AG10803 (cell line): ENCODE measurements at places on chromosomes 5 and 9.

DNA sequence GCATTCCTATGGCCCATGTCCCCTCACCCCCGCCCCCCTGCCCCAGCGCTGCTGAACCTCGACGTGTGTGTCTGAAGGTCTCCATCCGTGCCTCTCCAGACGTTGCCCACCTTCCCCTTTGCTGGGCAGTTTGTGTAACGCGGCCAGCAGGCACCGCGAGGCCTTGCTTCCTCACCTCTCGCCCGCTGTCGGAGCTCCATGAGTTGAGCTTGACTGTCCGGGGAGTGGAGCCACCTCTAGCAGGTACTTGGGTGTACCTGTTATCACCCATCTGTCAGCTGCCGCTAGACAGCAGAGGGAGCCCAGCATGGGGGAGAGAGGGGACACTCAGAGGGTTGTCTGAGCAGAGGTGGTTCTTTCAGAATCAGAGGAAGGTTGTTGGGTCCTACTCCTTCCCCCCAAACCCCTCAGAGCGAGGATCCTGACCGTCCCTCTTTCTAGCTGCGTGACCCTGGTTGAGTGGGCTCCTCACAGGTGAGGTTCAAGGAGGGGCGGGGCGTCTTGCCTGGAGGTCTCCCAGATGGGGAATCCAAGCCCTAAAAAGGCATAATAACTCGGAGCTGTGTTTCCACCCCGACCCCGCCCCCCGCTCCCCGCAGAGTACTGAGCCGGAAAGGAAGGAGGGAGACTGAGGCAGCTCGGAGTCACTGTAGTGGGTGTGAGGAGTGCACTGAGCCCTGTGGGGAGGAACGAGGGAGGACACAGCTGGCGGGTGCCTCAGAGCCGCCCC is 184.7 kb downstream of the C9orf50 start:
- no peak for DNase-seq

GRCh38 chr5:83151821-83152220 is 74.5 kb downstream of the XRCC4 start:
- DNase-seq: peak; percentile 20

- DNase-seq: peak; percentile 49
These were observed 320.0 kb downstream of the FBXL17 start for GRCh38 chr5:108061941-108062340.

DNA sequence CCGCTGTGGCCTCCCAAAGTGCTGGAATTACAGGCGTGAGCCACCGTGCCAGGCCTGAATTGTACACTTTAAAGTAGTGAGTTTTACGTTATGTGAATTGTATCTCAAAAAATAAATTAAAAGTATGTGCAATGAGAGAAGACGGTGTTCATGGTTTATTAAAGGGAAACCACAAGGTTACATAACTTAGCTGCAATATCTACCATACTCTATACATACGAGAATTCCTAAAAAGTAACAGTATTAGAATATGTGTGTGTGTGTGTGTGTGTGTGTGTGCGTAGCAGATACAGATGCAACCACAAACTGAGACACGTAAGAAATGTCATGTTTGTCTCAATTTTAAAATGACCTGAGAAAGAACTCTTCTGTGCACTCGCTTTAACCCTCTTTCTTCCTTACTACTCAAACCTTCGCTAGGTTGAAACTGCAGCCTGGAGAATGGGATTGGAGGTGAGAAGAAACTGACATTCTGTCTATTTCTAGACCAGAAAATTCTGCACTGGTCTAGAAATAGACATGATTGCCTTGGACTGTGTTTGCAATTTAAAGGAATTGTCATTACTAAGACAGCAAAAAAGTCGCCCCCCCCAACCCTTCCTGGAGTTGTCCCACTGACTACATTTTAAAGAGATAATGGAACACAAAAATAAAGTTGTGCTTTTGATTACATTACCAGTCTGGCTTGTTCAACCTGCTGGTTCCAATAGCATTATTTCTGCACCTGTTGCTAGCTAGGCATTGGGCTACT is 167.0 kb downstream of the RGS3 start:
- DNase-seq: no peak

DNA sequence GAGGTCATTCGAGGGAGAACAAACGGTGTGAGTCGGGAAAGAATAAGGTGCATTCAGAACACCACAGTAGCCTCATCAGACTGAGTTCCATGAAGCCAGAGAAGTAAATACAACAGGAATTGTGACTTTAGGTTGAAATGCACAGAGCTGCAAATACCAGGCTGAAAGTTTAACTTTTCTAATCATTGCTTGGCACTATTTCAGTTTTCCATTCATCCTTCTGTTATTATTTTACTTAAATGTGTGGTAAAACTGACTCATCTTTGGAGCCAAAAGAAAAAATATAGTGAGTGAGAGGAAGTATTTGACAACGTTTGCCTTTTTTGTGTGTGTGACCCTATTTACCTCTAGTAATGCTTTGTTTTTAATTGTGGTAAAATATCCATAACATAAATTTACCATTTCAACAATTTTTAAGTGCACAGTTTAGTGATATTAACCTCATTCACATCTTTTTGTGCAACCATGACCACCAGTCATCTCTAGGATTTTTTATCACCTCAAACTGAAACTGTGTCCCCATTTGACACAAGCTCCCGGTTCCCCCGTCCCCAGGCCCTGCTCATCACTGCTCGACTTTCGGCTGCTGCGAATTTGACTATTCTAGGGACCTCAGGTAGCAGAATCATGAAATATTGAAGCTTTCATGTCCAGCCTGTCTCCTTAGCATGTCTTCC is 166.8 kb downstream of the HSD17B3 start:
- peak; percentile 31 for DNase-seq

GRCh38 chr5:124979251-124979650 is 232.8 kb upstream of the ZNF608 start:
- no peak for DNase-seq

DNA sequence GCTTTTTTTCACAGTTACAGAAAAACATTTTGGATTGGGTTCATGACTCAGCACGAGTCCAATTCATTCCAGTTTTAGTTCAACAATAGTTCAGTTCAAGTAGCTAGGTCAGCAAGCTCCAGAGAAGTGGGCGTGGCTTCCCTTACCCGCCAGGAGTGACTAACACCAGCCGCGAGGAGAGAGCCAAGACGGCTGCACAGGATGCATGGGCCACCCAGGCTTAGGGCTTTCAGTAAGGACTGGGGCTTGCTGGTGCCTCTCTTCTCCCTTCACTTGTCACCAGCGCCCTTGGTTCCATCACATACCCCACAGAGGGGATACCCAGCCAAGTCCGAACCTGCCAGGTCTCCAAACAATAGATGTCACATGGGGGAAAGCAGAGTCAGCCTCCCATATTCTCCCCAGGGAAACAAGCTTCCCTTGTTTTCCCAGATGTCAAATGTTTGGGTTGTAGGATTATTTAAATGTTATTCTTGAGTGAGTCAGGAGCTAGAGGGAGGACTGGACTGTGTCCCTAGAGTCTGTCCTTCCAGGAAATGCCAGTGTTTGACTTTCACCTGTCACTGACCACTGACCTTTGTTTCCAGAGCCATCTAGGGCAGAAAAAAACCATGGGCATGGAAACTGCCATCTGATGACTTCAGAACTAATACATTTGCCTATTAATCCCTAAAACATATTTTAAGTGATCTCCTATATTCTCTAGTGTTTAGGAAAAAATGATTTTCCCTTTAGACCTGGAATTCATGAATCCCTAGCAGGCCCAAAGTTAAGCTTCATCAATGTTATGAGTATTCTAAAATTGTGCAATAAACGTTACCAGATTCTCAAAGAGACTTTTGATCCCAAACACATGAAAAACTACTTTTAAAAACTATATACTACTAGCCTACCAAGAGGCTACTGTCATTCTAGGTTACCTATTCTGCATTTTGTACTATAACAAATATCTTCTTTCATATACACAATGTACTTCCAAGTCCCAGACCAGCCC is 51.9 kb downstream of the NIPAL4 start:
- peak; percentile 98 for DNase-seq

DNA sequence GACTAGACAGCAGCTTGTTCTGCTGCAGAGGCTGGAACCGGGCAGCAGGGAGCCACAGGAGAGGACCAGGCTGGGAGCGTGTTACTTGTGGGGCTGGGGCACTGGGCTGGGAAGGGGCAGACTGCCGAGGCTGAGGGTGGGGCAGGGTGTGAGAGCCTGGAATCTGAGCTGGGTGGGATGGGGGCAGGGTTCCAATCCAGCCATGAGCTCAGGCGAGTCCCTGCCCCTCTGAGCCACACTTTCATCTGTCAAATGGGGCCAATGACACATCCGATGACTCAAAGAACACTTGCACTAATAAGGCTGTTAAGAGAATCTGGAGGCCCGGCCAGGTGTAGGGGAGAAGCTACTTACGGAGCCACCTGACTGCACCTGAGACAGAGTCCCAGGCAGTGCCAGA is 18.7 kb upstream of the WDR38 start:
- DNase-seq: peak; percentile 54

GRCh38 chr5:43038496-43038989 is 1.6 kb downstream of the ANXA2R start:
- DNase-seq: no peak

GRCh38 chr5:170411100-170411499 is 21.9 kb upstream of the KCNMB1 start:
- no peak for DNase-seq

DNA sequence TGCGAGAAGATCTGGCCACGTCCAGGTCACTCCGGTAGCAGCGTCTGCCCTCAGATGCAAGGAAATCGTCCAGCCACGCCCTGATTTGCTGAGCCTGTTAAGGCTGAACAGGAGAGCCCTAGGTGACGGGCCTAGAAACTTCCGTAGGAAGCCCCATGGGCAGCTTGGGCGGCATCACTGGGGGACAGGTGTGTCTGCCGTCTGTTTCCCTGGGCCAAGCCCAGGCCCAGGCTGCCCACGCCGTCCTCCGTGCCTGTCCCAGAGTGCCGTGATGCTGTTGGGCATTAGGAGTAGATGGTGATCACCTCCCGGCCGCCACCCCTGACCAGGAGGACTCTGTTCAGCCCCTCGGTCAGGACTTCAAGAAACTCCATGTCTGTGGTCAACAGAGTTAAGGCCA is 43.5 kb downstream of the NKD2 start:
- no peak for DNase-seq

DNA sequence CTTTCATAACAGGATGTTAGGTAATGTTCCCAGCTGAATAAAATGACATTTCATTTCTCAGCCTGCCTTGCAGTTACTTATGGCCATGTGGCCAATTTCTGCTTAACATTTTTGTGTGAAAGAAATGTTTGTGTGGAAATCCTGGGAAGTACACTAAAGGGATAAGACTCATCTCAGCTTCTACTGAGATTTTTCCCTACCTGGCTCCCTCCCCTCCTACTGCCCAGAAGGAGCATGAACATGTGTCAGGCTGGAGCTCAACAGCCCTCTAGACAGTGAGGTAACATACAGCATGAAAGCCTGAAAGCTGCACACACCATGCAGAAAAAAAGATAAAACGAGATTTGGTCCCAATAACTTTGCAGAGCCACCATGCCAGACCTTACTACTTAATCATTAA is 288.4 kb upstream of the COX7C start:
- no peak for DNase-seq

GRCh38 chr9:5188060-5188984 is 2.9 kb upstream of the INSL6 start:
- DNase-seq: no peak

- DNase-seq: no peak
These were observed 102.1 kb downstream of the FANCC start for GRCh38 chr9:95215336-95215898.

DNA sequence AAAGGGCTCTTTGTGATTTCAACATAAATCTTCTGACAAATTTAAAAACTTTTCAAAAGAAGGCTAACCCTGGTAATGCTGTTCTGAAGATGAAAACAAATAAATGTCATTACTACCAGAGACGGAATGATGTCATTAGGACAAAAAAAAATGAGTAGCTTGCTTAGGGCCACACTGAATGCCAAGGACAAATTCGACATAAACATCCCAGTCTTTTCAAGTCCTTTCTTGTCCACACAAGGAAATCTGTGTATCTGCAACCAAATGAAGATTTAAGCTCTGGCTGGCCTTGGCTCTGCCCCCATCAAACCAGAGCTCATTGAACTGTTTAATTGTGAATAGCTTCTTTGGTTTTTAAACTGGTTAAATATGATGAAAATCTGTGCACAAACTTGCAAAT is 592.7 kb downstream of the TLE1 start:
- DNase-seq: no peak

- DNase-seq: no peak
These were observed 6.0 kb upstream of the CCNJL start for GRCh38 chr5:160318409-160318808.

DNA sequence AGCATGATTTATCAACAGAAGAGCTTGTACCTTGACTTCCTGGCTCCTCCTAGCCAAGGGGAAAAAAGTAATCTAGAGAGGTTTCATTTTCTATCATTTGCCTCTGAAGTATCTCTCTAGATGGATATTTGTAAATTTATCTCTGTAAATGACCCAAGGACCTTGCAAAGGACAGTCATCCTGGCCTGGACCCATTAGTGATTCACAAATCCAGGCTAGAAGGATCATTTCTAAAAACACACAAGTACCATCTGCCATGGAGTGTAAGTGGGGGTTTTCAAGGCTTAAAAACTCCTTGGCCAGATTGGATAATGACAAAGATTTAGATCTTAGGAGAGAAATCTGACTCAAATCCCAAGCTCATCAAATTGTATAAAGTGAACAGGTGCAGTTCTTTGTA is 8.1 kb downstream of the TTC23L start:
- no peak for DNase-seq

GRCh38 chr9:89049646-89050045 is 58.4 kb downstream of the S1PR3 start:
- DNase-seq: no peak

GRCh38 chr5:55410845-55411244 is 103.1 kb downstream of the MTREX start:
- no peak for DNase-seq

DNA sequence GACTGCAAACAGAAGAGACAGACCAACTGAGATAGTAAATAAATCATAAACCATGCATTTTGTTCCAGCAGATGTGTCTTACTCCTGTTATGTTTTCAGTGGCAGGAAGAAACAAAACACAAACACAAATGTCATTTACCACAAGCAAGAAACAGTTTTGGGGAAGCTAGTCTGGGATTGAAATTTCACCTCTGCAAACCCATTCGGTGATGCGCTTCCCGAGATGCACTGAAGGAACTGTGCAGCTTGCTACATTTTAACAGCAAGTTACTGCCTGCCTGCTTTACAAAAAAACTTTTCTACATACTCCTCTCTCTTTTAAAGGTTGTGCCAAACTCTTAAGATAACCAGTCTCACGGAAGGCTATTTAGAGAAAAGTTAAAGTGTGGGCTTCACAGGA is 3.2 kb downstream of the MACROH2A1 start:
- no peak for DNase-seq

DNA sequence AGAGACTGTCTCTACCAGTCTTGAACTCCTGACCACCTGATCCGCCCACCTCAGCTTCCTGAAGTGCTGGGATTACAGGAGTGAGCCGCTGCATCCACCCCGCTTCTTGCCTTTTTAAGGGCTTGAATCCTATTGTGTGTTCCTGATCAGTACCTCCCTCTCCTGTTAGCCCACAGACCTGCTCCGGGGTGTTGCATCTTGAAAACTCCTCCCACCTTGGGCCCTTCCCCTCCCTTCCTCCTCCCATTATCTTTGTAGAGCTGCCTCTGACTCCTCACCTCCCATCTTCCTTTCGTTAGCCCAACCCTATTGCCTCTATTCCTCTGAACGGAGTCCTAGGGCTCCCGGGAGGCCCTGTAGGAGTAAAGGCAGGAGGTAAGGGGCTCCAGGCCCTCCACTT is 48.5 kb upstream of the NEK6 start:
- no peak for DNase-seq

- no peak for DNase-seq
These were observed 24.6 kb upstream of the PSAT1 start for GRCh38 chr9:78272307-78272706.

- DNase-seq: no peak
These were observed 84.5 kb upstream of the SMIM23 start for GRCh38 chr5:171701100-171701541.

GRCh38 chr5:158117467-158118160 is 258.7 kb upstream of the CLINT1 start:
- peak; percentile 71 for DNase-seq
